ENCODE measurements at places on chromosomes 12 and 14.

- peaks cover 45% of the 10 kb centered on the region for H3K27me3 ChIP-seq
- no peaks in the 10 kb centered on the region for H3K36me3 ChIP-seq
- no peak overlapping the region for H3K4me3 ChIP-seq
- H3K4me1 ChIP-seq: no peaks in the 10 kb centered on the region
- H3K27ac ChIP-seq: no peak overlapping the region
- peak; percentile 40 for DNase-seq
These were observed 63.4 kb downstream of the LGMN start for GRCh38 chr14:92684801-92685560.

DNA sequence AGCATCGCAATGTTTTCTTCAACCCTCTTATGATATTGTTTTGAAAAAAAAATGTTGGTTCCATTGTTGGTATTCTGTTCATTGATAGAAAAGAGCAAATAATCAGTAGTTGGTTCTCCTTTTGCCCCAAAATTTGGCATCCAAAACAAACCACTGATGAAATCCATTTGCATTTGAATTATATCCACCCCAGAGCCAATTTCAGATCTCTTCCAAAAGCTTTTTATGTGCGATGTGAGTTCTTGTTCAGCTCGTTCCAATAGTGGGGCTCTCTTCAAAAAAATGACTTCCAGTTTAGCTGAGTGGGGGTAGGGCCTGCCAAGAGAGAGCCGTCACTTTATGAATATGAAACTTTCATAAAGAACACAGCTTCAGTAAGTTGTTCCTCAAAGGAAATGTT, 130.7 kb downstream of the DIO2 start:
- H3K27me3 ChIP-seq: no peaks in the 10 kb centered on the region
- H3K27ac ChIP-seq: no peak overlapping the region
- no peak for DNase-seq
- no peak overlapping the region for H3K4me3 ChIP-seq
- no peaks in the 10 kb centered on the region for H3K4me1 ChIP-seq

DNA sequence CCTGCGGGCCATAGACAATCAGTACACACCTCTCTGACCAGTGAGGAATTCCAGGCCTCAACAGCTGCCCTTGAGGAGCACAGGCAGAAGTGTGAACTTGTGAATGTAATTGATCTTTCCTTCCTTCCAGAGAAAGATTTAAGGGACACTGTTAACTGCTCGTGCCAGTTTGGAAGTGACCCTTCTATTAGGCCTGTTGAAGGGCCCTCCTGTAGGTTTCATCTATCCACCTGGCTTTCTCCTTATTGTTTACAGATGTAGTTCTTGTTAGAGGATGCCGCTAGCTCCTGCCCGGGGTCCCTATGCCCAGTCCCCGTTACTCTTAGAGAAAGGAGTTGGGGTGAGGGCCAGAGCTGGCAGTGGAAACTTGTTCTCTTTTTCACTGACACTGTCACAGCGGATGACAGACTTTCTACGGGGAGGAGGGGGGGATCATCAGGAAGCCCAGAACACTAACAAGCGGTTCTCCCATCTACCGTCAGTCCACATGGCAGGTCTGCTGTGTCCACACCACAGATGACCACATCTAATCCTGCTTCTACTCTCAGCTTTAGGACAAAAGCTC, 42.6 kb downstream of the SH2B3 start:
- H3K27me3 ChIP-seq: no peaks in the 10 kb centered on the region
- H3K4me1 ChIP-seq: peaks cover 51% of the 10 kb centered on the region

GRCh38 chr14:59028476-59029202, 159.8 kb upstream of the DAAM1 start:
- H3K36me3 ChIP-seq: no peaks in the 10 kb centered on the region
- H3K4me1 ChIP-seq: peaks cover 43% of the 10 kb centered on the region
- peak overlapping the region; percentile 66 for H3K4me3 ChIP-seq
- peak overlapping the region; percentile 71 for H3K27ac ChIP-seq

DNA sequence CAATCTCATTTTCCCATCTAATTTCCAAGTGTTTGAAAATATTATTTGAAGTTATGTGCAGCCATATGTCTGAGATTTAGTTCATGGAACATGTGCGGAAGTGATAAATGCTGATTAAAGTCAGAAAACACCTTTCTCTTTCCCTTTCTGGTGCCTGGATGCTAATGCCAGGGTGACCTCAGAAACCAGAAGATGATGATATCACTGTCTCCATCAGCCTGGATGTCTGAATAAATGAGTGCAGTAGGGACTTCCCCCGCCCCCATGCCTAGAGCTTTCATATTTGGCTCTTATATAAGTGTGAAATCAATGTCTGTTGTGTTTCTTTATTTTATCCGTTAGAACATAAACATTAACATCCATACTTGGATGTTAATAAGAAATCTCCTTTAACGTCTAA, 261.9 kb upstream of the LRIG3 start:
- no peaks in the 10 kb centered on the region for H3K4me1 ChIP-seq
- no peak for DNase-seq
- H3K36me3 ChIP-seq: peaks cover 4% of the 10 kb centered on the region
